Activated CD4-positive, CD25-positive, alpha-beta regulatory T cell treated with anti-CD3 and anti-CD28 coated beads, Interleukin-2, amount 50 U/mL, for 16 hours (primary cell): ENCODE measurements at places on chromosomes 5 and 9.

- DNase-seq = no peak
Measured at GRCh38 chr5:41118177-41118576, 47.0 kb upstream of the MROH2B start.

- no peak for DNase-seq
Measured at GRCh38 chr9:112753725-112754124, 3.2 kb downstream of the SNX30 start.

DNA sequence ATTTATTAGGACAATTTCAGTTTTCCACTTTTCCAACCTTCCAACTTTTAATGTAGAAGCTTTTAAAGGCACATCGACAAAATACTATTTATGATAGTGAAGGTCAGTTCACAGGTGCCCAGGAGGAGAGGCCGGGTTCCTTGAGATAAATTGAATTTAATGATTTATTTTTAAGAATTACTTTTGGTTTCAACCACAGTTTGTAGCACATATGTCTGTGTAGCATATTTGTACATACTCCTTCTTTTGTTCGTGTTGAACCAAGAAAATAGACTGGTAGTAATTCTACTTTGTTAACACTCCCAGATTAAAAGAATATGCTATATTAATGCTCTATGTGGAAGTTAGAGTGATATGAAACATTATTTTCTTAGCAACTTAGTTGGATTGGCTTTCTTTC, 46.7 kb downstream of the NTRK2 start:
- DNase-seq = no peak

GRCh38 chr5:54873691-54874090, 111.7 kb downstream of the ESM1 start:
- DNase-seq = no peak
